ENCODE measurements at places on chromosomes 2 and 18.

DNA sequence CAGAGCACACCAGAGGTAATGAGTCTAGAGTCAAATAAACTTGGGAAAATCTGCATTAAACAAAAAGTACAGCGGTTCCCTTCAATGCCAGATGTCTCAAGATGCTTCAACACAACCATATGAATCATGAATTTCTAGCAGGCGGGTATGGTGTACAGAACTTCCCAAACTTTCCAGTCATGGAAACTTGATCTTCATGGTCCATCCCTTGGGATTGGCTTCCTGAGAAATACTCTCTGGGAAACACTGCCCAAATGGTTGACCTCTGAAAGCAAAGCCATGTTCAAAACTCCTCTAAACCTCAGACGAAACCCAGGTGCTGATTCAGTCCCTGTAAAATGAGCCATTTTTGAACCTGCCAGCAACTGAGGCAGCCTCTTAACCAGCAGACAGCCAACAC lies 16.4 kb upstream of the TMEM247 start:
- no peak for DNase-seq

GRCh38 chr2:112867701-112868631 lies 31.4 kb upstream of the IL1B start:
- no peak for DNase-seq

GRCh38 chr2:28250006-28250405 lies 142.7 kb upstream of the FOSL2 start:
- DNase-seq, result no peak

DNA sequence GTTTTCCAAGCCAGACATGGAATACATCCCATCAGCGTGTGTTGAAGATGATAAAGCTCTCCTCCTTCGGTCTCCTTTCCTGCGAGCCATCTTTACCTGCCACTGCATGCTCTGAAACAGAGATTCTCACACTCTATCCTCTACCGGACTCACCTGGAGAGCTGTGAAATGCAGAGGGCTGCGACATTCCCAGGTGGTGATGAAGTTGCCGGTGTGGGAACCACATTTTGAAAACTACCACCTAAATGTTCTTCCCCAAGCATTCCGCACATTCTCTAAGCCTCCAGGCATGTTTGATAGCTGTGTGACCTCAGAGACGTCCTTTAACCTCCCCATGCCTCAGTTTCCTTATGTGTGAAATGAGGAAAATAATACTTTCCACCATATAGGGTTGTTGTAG lies 226.2 kb upstream of the RAB6C start:
- no peak for DNase-seq

Data from activated naive CD8-positive, alpha-beta T cell treated with anti-CD3 and anti-CD28 coated beads, Interleukin-2, amount 50 U/mL, for 24 hours (primary cell).